Astrocyte of the spinal cord (primary cell): ENCODE measurements at places on chromosomes 11 and 22.

DNA sequence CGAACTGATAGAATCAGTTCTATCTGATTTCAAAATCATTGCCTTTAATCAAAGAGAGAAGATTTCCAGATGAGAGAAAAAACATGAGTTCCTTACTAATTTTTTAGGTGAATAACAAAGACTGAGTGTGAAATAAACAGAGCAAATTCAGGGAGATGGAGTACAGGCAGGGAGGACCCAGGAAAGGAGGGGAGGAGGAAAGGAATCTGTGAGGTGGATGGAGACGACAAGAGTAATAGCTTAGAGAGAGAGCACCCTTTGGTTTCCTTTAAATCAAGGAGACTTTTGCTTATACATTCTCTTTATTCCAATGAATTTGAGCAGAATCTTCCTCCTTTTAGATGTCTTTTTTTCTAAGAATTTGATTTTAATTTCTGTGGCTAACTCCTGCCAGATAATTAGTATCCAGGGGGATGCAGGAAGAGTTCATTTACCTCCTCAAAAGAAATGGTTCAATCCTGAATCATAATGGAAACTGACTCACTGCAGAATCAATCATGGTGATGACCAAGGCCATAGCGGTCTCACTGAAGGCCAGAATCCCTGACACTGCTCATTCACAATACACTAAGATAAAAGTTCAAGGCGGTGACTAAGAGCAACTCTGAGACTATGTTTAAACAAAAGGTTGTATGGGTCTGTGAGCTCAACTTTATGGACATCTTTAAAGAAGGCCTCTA, 234.0 kb upstream of the ZC3H12C start:
- peak; percentile 87 for DNase-seq

DNA sequence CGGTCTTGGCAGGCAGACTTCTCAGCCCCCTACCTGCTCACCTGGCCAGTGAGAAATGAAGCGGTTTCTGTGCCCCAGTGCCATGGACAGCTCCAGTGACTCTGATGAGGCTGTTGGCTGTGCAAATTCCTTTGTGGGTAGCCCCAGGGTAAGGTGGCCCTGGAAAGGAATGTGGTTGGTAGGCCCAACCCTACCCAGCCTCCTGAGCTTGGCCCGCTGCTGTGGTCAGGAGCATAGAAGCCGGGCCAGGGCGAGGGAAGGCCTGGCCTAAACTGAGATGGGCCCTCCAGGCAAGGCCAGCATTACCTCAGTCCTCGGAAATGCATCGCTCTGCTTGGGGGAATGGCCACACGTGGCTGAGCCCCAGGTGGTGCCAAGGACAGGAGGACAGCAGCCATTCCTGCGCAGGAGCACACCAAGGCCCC, 16.9 kb downstream of the DAGLA start:
- DNase-seq = no peak

DNA sequence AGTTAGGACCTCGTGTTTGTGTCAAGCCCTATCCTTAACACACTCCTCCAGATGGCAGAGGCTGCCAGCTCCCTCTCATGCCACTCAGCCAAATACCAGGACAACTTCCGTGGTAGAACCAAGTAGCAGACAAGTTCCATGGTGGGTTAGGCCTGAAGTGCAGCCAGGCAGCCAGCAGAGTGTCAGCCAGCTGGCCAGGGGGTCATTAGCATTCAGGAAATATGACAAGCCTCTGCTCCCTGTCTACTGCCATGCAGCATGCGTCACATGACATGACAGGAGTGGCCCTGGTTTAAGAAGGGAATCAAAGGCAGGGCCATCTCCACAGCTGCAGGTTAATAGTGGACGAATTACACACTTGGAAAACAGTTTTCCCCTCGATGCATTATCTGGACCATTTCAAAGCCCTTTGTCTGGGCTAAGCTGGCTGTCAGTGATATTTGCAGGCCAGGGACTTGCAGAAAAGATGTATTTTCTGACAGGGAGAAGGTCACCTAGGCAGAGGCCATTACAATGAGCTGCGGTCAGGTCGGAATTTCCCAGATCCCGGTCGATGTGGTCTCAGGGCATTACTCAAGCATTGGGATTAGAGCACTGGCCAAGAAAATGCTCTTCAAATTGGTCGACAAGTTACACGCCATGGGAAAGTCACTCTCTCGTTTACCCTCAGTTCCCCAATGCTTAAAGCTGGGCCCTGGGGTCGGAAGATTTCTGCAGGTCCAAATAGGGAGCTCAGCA, 461.7 kb upstream of the CADM1 start:
- no peak for DNase-seq

GRCh38 chr22:23841736-23842445, 3.1 kb upstream of the DERL3 start:
- no peak for DNase-seq

GRCh38 chr22:31286360-31287255, 5.7 kb downstream of the PIK3IP1 start:
- no peak for DNase-seq

DNA sequence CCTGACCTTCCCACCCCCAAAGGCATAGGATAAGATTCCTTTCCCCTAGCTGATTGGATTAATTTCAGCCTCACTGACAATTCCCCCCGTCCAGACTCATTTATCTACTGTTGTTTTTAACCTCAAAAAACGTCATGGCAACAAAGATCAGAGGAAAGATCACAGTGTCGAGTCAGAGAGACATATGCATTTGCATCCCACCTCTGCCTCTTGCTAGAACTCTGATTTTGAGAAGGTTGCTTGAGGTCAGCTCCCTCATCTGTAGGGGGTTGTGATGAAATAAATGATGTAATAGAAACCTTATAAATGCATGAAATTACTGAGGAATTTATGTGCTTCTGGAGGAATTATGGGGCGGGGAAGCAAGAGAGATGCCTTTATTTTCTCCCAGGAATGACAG, 53.3 kb upstream of the SYN3 start:
- DNase-seq = no peak

GRCh38 chr11:131598305-131598704, 227.9 kb downstream of the NTM start:
- DNase-seq = no peak

DNA sequence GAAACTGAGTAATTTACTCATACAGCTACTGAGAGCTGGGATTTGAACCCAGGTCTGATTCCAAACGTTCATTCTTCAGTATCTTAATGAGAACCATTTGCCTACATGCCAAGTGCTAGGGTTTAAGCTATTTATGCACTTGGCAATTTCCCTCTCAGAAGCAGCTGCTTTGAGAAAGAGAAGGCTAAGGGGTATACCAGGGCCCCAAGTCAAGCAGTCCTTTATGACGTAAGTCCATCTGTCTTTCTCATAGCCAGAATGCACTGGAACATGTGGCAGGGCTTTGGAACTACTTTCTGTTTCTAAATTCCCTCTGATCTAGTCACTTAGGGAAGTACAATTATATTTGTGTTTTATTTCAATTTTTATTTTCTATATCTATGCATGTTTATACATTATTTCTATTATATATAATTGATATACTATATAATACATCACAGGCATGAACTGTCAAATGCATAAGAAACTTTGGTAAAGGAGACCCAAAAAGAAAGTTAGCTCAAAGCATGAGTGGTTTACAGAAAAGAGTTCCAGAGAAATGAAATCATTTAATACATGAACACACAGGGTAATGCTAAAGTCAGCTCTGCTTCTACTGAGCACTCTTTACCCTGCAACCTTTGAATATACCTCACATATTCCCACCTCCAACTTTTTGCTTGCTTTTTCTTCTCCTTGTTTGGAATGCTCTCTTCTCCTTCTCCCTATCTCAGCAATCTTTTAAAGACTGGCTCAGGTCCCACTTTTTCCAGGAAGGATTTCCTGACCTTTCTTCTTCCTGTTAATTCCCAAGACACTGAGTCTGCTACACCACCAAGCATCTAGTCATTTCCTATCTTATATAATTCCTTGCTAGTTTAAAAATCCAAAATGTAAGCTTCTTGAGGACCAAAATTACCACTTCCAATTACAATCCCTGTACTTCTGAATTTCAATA, 80.5 kb upstream of the GDPD4 start:
- DNase-seq = peak; percentile 45

DNA sequence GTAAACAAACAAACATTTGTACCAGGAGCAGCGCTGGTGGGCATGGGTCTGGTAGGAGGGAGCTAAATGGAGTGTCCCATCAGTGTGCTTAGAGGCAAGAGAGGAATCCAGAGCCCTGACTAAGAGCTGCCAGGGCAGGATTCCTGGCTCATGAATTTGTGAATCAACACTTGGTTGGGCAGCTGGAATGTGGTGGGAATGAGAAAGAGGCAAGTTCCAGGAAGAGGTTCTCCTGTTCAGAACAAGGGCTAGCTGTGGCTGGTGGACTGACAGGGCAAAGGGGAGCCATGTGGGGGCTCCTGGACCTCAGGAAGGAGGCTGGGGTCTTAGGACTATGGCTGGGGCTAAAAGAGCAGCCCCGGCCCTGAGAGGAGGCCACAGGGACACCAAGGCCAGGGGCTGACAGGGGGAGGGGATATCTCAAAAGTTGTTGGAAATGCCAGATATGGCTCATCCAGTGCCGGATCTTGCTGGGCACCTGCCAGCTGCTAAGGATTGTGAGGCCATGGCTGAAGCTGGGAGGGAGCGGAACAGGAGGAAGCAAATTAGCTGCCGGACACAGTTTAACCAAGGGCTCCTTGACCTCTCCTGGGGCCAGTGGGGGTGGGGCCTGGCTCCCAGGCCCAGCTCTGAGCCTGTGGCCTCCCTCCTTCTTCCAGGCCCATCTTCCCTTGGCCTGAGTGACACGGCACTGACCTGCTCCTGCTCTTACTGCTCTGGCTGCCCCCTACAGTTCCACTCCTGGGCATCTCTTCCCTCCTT, 14.6 kb upstream of the P2RY6 start:
- DNase-seq = peak; percentile 94
